ENCODE measurements at places on chromosomes 3 and 15.

- DNase-seq, result no peak
These were observed 109.3 kb downstream of the NEO1 start for GRCh38 chr15:73161546-73161945.

DNA sequence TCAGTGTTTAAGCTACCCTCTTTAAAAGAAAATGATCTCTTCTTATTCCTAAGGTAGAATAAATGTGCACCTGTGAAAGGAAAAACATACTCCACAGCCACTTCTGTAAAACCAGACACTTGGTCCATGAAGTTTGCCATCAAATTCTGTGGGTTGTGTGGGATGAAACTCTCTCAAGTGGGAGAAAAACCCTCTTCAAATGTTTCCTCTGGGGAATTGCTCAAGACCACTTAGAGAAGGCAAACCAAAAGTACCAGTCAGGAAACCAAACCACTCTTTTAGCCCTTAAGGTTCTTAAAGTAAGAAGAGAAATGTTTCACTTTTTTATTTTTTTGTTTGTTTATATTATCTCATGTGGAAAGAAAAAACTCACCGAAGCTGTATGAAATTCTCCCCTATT lies 1.2 kb downstream of the COL8A1 start:
- no peak for DNase-seq

DNA sequence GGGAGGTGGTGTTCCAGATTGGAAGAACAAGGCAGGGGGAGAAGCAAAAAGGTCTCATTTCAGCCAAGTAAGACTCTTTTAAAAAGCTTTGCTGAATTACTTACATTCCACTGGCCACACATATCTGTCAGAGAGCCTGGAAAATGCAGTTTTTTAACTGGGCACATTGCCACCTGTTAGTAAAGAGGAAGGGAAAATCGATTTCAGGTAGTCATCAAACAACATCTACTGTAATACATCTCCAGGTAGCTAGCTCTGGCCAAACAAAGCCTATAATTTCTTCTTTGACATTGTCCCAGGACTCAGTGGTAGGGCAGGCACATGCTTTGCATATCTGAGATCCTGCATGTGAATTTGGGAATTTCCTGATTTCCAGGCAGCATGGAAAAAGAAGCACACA lies 480.7 kb upstream of the SUCLG2 start:
- DNase-seq, result no peak

GRCh38 chr3:122727766-122728165 lies 47.1 kb downstream of the PARP14 start:
- no peak for DNase-seq

- DNase-seq, result peak; percentile 7
These were observed 347 bp downstream of the HACL1 start for GRCh38 chr3:15601046-15601398.

GRCh38 chr15:75815811-75816719 lies 27.2 kb upstream of the UBE2Q2 start:
- DNase-seq, result no peak

DNA sequence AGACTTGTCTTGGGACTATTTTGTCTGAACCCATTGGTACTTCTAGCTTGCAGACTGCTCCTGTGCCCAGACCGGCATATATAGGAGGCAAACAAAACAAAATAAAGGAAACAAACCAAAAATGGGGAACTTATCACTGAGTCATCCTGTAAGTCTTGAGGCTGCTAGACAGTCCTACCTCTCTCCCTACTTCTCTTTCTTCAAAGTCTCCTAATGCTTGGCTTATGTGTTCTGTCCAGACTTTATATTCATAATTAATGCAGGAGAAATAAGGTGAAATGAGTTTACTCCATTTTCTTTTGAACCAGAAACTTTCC lies 266.2 kb downstream of the ZNF385D start:
- no peak for DNase-seq

GRCh38 chr3:184908859-184909258 lies 96.9 kb downstream of the VPS8 start:
- no peak for DNase-seq

GRCh38 chr3:143247073-143247472 lies 127.5 kb downstream of the CHST2 start:
- no peak for DNase-seq

DNA sequence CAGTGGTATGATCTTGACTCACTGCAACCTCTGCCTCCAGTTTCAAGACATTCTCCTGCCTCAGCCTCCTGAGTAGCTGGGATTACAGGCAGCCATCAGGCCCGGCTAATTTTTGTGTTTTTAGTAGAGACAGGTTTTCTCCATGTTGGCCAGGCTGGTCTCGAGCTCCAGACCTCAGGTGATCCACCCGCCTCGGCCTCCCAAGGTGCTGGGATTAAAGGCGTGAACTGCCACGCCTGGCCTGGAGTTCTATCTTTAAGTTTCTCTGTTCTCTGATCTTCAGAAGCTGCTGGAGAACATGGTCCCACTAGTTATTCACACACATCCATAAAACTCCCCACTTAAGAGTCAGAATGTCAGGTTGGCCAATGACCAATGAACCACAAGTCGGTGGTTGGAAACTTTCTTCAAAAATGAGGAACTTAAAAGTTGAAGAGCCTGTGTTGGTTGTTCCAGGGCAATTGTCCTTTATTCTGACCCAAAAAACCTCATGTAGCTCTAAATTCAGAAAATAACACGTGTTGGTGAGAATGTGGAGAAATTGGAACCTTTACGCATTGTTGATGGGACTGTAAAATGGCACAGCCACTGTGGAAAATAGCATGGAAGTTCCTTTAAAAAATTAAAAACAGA lies 55.9 kb upstream of the PIK3CB start:
- no peak for DNase-seq

- DNase-seq, result no peak
These were observed 64.9 kb upstream of the DCBLD2 start for GRCh38 chr3:98966434-98966833.

DNA sequence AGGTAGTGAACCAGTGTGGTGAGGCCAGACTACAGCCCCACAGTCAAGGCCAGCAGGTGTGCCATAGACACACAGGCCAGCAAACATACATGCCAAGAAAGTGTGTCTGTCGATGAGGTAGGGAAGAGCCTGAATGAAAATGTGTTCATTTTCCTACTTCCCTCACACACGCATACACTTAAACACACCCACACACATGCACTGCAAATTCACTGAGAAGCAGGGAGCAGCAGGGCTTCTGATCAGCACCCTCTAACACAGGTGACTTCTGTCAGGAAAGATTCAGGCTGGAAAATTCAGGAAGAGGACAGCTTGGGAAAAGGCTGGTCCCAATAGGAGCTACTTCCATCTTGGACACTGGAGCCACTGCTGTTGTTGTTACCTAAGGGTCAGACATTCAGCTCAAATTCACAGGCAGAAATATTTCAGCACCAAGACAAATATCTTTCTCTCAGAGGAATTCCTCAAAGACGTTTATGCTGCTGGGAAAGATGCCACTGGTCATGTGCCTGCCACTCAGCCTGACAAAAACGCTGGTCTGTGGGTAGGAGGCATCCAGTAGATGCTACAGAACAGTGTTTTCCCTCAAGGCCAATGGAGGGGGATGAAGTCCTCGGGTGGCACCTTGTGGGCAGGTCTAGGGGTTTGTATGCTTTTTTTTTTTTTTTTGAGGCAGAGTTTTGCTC lies 40.9 kb upstream of the LARS2 start:
- no peak for DNase-seq

DNA sequence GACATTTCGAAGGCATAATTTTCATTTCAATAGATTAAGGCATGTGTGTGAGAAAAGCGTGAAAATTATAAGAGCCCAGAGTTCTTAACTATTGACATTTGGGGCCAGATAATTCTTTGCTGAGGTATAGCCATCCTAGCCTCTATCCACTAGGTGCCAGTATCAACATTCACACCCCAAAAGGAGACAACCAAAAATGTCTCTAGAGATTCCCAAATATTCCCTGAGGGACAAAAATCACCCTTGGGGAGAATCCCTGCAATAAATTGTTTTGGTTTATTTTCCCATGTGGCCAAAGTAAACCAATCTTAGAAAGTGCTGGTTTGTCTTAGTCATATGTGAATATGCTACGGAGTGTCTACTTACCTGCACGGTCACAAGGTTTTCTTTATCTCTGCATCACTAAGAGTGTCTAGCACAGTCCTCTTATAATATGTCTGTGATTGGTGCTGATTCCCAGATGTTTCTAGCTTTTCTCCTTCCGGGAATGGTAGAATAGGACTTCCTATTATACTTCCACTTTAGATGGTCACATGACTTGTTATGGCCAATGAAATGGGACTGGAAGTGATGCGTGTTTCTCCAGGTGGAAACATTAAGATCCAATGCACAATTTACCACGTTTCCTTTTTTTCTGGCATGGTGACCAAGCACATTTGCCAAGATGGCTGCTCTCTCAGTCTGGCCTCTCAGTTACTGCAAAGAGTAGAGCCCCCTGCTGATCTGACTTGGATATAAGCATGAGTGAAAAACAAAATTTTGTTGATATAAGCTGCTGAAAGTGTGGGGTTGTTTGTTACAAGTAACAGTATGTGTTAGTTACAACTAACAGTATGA lies 8.0 kb upstream of the KBTBD8 start:
- peak; percentile 19 for DNase-seq

DNA sequence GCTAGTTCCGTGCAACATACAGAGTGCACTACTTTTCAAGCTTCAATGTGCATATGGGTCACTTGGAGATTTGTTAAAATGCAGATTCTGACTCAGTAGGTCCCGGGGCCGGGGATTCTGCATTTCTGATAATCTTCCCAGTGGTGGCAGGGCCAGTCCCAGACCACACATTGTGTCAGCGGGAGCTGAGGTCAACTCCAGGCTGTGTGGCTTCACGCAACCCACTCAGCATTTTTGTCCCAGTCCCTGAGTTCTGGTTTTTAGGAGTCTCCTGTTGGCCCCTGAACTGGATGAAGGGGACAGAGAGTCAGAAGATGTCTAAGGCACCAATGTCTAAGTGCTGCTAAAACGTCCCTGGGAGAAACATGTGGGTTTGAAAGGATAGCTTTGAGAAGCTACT lies 26.1 kb upstream of the CCDC174 start:
- DNase-seq, result no peak

DNA sequence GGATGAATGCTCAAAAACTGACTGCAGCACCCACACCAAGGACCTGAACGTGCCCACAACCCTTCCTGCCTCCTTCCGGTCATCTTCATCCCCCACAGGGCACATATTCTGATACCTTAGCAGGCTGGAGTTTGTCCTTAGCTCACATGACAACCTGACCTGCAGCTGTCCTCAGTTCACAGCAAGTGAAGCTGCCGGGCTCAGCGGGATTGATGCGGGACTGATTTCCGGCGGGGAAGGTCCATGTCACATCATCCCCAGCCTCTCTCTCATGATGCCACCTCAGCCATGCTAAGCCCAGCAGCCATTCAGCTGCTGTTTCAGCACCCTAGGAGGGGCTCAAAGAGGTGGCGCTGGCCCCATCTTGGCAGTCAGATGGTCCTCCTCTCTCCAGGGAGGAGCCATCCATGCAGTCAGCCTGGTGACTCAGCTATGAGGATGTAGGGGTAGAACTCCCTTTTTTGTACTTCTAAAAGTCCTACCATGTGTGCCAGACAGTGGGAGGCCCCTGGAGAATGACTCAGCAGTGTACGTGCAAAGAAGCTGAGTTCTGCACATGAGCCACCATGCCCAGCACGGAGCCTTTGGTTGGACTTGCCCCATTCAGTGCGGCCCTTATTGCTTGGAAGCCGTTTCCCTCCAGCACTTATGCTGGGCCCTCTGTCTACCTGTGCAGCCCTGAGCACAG lies 9.5 kb downstream of the CA12 start:
- peak; percentile 14 for DNase-seq
